ENCODE measurements at places on chromosomes 5 and 9.

DNA sequence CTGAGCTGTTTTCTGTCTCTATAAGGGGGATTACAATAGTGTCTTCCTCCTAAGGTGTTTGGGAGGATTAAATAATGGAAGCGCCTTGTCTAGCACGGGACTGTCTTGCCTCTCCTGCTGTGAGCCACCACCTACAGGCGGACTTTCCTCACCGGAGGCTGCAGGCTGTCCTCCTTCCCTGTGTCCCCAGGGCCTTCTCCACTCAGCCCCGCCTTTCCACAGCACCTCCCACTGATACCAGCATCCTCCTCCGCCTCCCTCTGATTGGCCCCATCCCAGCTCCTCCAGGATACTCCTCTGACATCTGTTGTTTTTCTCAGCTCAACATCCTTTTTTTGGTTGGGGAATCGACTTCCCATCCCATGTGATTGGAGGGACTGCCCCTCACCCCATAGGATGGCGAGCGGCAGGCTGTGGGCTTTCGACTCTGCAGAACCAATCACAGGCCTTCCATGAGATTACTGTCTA, 851 bp upstream of the ZDHHC12 start:
- DNase-seq, result no peak

DNA sequence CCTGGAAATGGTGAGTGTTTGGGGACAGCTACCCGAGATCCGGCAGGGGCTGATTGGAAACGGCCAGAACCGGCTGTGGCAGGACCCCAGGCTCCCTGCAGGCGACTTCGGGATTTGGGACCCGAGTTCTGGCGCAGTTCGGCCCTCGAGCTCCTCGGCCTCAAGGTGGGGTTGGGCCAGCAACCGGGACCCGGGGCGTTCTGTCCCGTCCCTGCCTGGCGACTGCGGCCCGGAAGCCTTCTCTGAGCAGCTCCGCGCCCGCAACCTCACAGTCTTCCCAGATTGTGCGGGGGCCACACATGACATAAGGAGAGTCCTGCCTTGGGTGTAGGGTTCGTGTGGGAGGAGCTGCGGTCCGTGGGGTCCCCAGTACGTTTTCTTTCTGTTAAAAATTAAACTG, 23.2 kb upstream of the NEURL1B start:
- DNase-seq, result no peak

GRCh38 chr5:133034064-133034463, 7.7 kb upstream of the ZCCHC10 start:
- no peak for DNase-seq

- DNase-seq, result no peak
Observed at GRCh38 chr9:7085357-7085756, 327.6 kb downstream of the KDM4C start.

DNA sequence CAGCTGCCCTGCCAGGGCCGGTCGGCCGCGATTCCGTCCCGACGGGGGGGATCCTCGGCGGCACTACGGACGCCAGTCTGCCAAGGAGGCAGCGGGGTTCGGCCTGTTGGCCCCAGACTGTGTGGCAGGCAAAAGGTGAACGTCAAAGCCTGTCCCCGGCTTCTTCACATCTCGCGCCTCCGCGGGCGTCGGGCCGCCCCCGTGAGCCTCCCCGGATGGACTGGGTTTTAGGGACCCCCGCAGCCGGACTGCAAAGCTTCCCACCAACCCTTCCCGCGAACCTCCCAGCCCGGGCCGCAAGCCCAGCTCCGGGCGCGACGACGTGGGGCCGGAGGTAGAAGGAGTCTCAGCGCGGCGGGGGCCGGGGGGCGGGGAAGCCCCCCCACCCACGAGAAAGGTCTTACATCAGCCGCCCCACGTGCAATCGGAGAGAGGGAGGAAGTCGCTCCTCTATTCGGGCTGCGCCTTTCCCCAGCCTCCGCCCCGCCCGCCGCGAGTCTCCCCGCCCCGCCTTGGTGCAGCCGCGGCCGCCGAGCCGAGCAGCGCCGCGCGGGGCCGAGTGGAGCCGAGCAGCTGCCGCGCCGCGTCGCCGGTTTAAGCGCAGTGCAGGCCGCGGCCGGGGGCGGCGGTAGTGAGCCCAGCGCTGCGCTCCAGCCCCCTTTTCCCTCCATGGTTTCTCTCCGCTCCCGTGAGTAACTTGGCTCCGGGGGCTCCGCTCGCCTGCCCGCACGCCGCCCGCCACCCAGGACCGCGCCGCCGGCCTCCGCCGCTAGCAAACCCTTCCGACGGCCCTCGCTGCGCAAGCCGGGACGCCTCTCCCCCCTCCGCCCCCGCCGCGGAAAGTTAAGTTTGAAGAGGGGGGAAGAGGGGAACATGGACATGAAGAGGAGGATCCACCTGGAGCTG, at the start of gene ANP32B:
Gene ANP32B, plus strand, starts transcription at position 659 of the 906 bp plus-strand sequence. Its CDS starts 215 bp downstream, at position 874.
- peak; percentile 68 for DNase-seq

- no peak for DNase-seq
Observed at GRCh38 chr5:15013654-15014463, 142.3 kb upstream of the ANKH start.

DNA sequence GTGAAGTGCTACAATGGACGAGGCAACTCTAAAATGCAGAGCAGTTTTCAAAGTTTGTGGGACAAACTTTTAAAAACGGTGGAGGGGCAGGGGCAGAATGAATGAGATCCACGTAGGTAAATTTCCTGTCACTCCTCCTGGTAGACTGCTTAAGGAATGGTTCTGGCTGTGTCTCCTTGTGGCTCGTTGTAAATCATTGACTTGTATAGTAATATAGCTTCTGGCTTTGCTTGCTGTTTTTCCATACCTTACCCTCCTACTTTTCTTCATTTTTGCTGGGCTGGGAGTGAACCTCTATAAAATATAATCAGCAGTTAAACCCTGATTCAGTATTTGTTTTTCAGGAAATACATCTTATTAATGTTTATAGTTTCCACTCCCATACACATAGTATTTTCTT, 235.7 kb downstream of the TUSC1 start:
- no peak for DNase-seq

DNA sequence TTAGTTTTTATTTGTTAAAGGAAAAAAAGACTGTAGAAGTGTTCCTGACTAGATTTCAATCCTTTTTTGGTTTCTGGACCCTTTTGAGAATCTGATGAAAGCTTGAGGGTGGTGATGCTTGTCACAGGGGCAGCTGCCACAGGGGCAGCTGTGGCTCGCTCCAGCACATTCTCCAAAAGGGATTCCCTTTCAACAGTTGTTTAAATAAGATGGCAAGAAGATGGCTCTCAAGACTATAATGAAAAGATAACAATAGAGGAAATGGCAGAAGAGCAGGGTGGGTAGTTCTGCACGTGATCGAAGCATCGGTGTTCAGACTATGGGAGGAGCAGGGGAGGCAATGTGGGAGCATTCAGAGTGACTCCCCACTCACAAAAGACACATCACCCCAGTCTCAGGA, 46.5 kb upstream of the TNFAIP8 start:
- no peak for DNase-seq

Data from GOT3 (cell line).